Anterior cingulate cortex (tissue), 58 donors: ENCODE measurements at places on chromosomes 7 and 10.

DNA sequence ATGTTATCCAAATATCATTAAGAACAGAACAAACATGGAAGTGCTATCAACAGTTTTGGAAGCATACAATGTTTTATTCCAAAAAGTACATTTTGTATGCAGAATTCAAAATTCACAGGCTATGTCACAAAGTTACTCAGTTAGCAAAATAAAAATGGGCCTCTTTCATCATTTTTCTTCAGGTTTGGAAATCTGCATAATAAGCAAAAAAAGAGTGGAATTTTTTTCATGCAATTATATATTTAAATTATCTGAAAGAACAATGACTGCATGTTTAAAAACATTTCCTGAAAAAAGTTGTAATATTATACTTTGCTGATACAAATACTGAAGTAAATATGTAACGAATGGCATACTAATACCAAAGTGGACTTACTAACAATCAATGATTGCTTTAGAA lies 161.2 kb upstream of the MBL2 start:
- DNase-seq = no peak

- no peak for DNase-seq
Measured at GRCh38 chr10:200405-200804, 65.2 kb downstream of the ZMYND11 start.

GRCh38 chr10:120997756-120998155 lies 146.6 kb downstream of the WDR11 start:
- DNase-seq = no peak

DNA sequence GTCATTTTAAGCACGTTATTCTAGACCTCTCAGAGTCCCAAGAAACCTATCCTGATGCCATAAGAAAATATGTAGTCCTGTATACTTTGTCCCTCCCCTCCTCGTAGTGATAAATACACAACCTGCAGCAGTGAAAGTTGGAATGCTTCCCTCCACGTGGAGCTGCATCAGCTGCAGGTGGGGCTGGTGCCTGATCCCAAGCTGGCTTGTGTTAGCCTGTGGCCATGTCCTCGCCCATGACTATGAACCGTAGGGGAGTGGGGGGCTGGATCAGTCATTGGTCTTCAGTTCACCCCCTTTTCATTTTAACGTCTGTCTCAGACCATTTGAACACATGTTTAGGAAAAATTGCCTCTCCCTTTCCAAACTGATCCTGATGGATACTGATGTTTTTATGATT lies 171.4 kb upstream of the HABP2 start:
- no peak for DNase-seq

DNA sequence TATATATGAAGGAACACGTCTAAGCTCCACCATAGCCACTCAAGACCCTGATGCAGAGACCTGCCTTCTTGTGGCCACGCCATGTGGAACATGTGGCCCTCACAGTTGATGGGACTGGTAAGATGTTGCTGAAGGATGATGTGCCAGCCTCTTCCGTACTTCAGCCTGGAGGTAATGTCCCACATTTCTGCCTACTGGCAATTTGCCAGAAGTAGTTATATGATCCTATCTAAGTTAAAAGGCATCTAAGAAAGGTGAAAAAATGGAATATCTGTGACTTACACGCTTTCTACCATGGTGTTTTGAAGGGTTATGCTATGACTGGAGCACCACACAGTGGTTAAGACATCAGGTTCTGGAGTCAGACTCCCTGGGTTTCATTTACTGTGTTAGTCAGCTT lies 948.7 kb upstream of the GHITM start:
- DNase-seq = no peak

DNA sequence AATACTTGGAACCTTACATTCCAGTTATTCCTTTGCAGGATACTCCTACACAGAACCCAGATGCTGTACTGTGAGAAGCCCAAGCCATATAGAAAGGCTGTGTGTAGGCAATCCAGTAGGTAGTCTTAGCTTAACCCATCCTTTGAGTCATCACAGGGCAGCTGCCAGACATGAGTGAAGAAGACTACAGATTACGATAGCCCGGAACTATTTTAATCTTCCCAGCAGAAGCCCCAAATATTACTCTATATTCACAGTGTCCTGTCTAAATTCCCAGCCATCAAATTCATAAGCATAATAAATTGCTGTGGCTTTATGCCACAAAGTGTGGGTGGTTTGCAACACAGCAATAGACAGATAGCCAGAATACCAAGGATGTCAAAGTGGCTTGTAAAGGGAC lies 474.1 kb upstream of the STEAP1 start:
- DNase-seq = no peak

- DNase-seq = no peak
Measured at GRCh38 chr7:100156331-100157068, 2.0 kb downstream of the TRAPPC14 start.

GRCh38 chr7:51025668-51026067 lies 243.0 kb upstream of the GRB10 start:
- no peak for DNase-seq

DNA sequence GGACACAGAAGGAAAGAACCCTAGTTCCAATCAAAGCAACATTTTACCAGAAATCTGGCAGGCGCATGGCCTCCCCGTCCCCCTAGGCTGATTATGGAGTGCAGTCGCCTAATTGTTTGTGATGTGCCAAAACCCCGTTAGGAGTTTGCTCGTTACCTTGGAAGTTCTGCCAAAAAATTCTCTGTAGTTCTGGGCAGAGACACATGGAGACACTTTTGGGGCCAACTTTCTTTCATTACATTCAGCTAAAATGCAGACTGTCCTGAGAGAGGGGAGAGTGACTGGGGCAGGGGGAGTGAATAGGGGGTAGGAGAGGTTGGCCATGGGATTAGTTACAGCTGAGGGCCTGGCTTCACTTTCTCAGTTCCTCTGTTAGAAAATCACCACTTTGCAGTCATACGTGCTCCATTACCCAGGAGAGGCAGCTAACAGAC lies 158.0 kb upstream of the NPVF start:
- no peak for DNase-seq

DNA sequence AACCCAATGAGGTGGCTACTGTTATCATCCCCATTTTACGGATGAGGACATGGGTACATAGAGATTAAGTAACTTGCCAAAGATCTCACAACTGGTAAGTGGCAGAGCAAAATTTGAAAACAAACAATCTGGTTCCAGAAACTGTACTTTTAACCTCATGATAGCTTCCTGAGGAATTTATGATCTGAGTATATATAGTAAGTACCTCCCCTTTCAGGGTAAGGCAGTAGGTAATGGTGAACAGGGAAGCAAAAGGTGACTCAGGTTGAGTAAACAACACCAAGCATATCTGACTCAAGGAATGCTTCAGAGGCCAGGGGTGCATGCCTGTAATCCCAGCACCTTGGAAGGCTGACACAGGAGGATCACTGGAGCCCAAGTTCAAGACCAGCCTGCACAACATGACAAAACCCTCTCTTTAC lies 21.1 kb downstream of the KLLN start:
- DNase-seq = no peak

DNA sequence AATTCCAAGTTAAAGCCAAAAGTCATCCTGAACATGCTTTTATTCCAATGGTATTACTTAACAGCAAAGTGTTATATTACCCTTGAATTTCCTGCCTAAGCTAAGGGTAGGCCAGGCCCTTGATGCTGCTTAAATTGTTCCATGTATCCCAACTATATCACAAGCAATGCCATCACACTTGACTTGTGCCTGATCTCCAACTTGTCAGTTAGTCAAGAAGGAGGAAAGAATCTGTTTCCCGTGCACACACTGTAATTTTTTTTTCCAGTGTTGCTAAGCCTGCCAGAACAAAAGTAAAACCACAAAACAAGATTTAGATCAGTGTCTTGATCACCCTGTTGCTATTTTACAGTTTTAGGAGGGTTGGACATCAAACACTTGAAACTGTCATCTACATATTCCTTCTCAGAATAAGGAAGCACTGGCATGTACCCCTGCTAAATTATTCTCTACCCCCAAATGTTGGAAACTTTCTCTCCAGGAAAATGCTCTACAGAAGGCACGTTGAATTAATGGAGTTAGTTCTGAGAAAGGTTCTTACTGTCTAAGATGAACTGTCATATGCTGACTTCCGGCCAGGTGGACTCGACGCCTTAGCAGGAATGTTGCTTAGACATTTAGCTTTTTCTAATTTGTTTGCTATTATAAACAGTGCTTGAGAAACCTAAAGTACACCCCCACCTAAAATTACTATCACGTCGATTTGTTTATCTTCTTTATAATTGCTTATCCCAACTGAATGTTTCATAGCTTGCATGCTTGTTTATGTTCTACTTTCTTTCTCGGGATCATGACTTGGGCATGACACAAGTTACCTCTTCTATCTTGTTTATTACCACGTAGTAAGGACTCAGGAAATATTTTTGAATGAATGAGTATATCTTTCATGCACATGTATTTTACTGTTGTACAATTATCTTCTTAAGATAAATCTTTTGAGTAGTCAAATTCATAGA lies 105.5 kb upstream of the ZNF438 start:
- DNase-seq = no peak

GRCh38 chr10:87734987-87735827 lies 75.5 kb downstream of the PAPSS2 start:
- no peak for DNase-seq

DNA sequence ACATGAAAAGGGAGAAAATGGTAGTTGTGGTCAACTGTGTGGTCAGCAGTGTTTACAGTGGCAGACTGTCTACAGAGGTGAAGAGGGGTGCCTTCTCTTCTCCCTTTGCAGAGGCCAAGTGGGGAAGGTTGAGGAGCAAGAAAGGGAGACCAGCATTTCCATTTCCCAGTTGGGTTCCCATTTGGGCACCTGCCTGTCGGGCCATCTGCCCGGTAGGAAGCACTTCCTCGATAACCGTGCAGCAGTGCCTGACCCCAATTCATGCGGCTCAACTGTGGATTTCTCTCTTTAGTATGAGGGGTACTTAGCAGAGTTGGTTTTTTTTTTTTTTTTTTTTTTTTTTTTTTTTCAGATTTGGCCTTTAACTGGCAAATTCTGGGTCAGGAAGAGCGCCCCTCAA lies 127.0 kb downstream of the CCDC3 start:
- no peak for DNase-seq

DNA sequence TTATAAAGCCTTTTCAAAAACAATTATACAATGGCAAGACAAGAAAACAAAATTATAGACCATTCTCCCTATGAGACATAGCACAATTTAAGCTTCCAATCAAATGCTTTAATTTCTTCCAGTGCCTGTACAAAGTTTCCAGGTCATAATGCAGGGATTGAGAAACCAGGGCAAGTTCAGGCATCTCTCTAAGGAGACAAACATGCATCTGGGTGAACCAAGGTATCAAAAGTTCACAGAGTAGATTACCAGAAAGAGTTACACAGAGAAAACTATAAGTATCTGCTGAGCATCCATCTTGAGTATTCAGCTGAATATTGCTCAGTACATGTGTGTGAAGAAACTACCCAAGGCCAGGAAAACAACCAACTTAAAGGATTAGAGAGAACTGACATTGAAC lies 89.1 kb downstream of the COL28A1 start:
- DNase-seq = no peak
